ENCODE measurements at places on chromosomes 5 and 9.

- DNase-seq: no peak
Measured at GRCh38 chr5:56517011-56517416, 283.9 kb upstream of the ANKRD55 start.

DNA sequence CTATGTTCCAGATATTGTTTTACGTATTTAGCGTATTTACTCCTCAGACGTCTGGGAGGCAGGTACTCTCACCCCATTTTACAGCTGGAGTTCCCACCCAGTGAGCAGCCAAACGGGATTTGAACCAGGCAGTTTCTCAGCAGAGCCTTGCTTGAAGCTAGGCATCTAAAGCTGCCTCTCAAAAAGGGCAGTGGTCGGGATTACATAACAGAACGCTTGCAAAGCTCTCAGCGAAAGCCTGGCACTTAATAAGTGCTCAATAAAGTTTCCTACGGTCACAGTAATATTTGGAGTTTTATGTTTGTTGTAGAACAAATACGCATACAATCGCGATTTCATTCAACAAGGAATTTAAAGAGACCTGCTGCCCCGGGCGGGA is 286 bp upstream of the BSPRY start:
- DNase-seq: no peak

DNA sequence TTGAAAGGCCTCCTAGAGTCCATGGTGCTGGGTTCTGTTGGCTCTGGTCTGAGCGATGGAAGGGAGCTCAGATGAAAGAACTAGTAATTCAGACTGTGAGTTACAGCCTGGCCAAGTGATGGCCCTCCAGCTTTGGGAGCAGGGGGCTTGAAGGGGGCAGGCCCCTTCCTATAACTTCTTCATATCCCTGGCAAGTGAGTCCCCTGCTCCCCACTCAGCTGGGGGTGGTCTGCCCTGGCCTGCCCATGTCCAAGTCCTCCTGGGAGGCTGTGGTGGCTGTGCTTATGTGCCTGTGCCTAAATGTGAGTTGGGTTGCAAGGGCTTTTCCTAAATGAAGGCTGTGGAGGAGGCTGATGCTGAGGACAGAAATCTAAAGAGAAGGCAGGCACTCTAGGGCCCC is 80.1 kb downstream of the MACROH2A1 start:
- DNase-seq: no peak

- DNase-seq: no peak
Measured at GRCh38 chr5:80191991-80192398, 63.9 kb downstream of the SERINC5 start.

- no peak for DNase-seq
Measured at GRCh38 chr5:45694255-45694814, 1.8 kb downstream of the HCN1 start.

GRCh38 chr5:141657937-141658545 is 6.8 kb upstream of the FCHSD1 start:
- peak; percentile 95 for DNase-seq

- DNase-seq: no peak
Measured at GRCh38 chr9:18866121-18866831, 166.7 kb downstream of the SAXO1 start.

Data from HFFc6 (cell line).